Right lobe of liver (tissue), 6 donors: ENCODE measurements at places on chromosomes 12 and 14. TPM values are rescaled to one million over a fixed set of nuclear protein-coding genes. Genes with fewer than 3 reads are reported as not detected.

Gene PLEKHD1
- not detected for total RNA-seq

Gene USP44
- total RNA-seq = not detected

Gene NIN
- 6.4 TPM for total RNA-seq

Gene PTPRQ
- 0.12 TPM for total RNA-seq

Gene RNF212B
- not detected for total RNA-seq

Gene RAPGEF3
- total RNA-seq = 2.5 TPM

Gene TOX4
- 32.9 TPM for total RNA-seq

Gene PLEKHH1
- 3.1 TPM for total RNA-seq

Gene SOX5
- 30.4 TPM for total RNA-seq

Gene ARL1
- total RNA-seq = 55.4 TPM

Gene HSPB8
- 1.2 TPM for total RNA-seq

Gene KLHL33
- 0.15 TPM for total RNA-seq

Gene ATP2B1
- 17.8 TPM for total RNA-seq

Gene LYZ
- total RNA-seq = 19.4 TPM
